ENCODE measurements at places on chromosomes 6 and 20.

- no peak for DNase-seq
Measured at GRCh38 chr6:167957626-167958025, 39.8 kb upstream of the KIF25 start.

- DNase-seq: peak; percentile 56
Measured at GRCh38 chr6:12602951-12603672, 113.5 kb upstream of the PHACTR1 start.

DNA sequence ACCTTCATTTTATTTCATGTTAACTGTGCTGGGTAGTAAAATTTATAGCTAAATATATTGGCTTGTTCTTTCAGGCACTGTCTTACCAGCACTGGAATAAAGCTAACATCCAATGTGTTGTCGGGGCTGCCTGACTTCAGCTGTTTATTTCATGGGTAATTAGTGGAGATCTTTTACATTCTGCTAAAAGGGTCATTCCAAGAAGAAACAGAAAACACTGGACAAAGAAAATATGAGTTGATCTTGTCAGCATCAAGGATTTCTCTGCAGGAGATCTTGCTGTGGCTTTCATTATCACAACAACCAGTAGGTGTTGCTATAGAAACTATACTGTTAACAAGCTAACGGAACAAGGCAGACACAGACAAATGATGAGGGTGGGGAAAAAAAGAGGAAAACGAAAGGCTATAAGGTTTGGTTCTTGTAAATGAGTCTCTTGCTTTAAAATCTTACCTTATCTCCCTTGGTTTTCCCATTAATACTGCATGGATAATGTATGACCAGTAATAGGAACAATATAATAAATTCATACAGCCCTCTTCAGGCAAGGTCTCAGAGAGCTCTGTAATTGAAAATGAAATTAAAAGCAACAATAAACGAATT is 206.8 kb downstream of the SIM1 start:
- DNase-seq: peak; percentile 82

- no peak for DNase-seq
Measured at GRCh38 chr6:150632785-150633485, 33.2 kb downstream of the PLEKHG1 start.

DNA sequence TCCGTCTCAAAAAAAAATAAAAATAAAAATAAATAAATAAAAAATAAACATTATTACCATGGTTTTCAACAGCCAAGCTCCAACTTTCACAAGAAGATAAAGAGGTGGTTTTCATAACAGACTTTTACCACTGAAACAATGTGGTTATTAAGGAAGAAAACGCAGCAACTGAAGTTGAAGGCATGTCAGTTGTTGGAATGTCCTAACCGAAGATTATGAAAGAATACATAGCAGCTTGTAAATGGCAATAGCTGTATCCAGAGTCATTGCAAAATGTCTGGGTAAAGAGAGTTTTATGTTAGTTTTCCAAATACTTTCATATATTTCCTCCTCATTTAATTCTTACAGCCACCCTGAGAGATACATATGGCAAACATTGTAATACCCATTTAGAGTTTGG is 161.6 kb upstream of the MARCKS start:
- DNase-seq: no peak

DNA sequence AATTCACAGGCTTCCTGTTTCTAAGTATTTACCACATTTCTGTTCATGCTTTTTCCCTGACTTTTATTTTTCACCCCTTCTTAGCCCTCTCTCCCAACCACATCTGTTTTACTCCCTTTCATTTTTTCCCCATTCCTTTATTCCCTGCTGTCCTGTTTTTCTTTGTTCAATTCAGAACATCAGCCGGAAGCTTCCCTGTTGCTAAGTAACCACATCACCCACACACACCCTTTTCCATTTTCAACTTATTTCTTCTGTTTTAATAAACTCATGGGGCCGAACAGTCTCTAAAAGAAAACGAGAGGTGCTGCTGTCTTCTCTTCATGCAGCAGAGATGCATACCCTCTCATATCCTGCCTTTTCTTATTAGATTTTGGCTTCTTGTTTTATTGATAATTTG is 53.5 kb upstream of the CEP85L start:
- peak; percentile 50 for DNase-seq

DNA sequence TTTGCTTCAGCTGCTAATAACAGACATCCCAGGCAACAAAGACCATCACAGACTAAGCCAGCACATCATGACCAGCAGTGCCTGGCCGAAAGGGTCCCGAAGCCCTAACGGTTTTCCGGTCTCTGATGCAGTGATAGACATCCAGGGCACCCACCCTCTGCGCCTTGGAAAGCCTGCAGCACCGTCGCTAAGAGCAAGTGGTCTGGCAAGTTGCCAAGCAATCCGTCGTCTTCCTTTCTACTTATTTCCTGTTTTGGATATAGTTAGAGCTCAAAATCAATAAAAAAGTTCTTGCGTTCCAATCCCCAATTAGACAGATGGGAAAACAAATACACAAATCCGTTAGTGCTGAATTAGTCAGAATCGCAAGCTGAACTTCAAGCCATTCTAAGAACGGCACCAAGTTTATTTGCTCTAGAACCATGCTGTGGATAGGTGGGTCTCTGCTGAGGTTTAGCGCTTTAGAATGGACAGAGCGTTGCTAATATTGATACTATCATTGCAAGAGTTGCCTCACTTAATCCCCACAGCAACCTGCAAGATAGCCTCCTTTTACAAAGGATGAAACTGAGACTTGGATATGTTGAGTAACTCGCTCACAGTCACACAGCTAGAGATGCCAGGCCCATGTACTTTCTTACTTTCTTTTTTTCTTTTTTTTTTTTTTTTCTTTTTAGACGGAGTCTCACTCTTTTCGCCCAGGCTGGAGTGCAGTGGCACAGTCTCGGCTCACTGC is 163.3 kb upstream of the SNX9 start:
- peak; percentile 20 for DNase-seq

DNA sequence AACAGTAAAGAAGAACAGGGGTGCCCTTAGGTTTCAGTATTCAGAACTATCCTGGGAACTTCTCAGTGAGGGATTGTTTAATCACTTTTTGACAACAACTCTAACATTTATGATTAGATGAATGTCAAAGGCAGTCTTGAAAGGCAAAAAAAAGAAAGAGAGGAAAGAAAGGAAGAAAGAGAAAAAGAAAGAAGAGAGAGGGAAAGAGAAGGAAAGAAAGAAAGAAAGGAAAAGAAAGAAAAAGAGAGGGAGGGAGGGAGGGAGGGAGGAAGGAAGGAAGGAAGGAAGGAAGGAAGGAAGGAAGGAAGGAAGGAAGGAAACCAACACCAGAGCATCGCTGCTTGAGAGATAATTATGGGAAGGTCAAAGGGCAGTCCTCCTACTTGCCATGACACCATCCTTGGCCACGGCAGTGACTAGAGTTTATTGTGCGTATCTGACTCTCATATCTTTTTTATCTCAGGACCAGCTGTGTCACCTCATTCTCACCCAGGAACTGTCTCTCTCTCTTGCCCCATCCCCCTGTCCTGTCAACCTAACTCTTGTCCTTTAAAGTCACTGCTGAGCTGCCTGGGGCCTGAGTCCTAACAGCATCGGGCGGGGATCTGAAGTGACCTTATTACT is 96.8 kb upstream of the ATXN1 start:
- no peak for DNase-seq

- no peak for DNase-seq
Measured at GRCh38 chr6:37732688-37733087, 35.0 kb upstream of the MDGA1 start.

DNA sequence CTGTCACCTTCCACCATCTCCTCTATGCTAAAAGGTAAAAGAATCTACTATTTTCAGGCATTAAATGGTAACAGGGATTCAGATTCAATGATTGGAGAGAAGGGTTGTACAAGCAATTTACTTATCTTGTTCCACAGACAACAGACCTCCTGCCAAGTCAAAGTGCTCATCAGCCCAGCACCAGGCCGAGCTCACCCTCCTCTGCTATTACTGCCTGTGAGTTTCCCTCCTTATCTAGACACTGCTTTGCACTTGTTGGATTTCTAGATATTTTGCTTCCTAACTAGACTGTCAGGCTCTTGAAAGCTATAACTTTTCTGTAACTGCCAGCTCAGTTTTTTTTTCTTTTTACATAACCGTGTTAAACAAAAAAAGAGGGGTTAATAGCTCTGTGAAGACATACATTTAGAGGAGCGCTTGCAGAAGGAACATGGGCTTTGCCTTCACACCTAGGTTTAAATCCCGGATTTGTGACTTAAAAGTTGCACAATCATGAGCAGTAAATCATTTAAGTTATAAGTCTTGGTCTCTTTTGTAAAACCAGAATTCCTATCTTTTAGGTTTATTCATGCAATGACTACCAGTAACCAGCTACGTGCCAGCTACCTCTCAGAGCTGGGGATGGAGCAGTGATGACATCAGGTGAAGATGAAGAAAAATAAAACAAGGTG is 1.1 kb upstream of the FAM162B start:
- no peak for DNase-seq

- no peak for DNase-seq
Measured at GRCh38 chr6:156780962-156781853, 4.0 kb downstream of the ARID1B start.

DNA sequence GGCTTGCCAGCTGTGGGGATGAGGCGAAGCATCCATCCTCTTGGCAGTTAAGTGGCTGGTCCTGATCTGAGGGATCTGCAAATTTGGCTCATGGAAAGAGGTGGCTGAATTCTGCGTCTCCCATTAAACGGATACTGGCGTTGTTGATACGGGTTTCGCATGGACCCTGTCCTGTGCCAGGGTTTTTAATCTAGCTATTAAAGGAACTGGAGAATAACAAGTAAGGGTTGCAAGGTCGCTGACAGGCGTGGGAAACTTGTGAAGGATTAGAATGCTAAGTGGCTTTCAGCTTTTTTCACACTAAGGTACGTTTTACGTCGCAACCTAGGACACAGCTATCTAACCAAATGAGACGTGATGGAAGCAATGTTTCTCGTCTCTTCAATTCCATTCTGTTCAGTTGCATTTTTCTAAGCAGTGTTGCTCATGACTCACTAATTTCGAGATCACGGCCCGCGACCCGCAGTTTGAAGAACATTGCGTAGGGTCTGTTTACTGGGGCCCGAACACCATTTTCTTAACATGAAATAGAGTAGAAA is 852 bp downstream of the GMNN start:
- peak; percentile 51 for DNase-seq

- no peak for DNase-seq
Measured at GRCh38 chr20:51345601-51346101, 196.9 kb downstream of the NFATC2 start.

DNA sequence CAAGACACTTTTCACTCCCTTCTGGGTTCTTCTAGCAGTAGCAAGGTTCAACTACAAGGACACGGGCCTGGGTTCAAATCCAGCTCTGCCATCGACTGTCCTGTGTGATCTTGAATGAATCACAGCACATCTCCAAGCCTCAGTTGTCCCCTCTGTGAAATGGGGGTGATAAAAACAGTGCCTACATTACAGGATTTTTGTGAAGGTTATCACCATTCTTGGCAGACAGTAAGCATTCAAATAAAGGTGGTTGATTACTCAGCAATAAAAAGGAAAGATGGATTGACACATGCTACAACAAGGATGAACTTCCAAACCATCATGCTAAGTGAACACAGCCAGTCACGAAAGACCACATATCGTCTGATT is 6.6 kb upstream of the TGM2 start:
- no peak for DNase-seq

DNA sequence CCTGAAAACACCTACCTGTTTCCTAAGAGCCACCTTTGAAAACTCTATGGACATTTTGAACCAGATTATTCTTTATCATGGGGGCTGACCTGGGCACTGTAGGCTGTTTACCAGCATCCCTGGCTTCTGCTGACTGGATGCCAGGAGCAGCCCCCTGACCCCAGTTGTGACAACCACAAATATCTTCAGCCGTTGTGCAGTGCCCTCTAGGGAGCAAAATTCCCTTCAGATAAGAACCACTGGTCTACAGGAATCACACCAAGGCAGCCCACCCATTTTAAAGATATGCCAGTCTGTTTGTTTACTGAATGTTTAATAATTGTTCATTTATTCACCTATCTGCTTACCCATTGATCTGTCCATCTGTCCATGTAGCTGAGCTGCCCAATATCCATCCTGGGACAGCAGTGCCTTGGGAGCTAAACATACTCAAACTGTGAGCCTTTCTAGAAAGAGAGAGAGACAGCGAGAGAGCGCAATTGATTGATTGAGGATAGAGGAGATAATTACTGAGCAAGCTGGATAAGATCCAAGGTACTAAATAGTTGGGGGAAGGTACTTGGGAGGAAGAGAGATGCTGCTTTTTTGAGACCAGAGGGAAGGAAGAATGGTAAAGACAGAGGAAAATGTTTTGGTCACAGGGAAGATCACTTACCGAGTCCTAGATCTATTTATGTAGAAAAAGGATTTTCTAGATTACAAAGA is 276.8 kb downstream of the NRN1 start:
- DNase-seq: no peak

GRCh38 chr6:98516866-98517265 is 317.5 kb upstream of the POU3F2 start:
- no peak for DNase-seq

GRCh38 chr6:129908356-129908755 is 47.2 kb upstream of the TMEM244 start:
- DNase-seq: no peak

DNA sequence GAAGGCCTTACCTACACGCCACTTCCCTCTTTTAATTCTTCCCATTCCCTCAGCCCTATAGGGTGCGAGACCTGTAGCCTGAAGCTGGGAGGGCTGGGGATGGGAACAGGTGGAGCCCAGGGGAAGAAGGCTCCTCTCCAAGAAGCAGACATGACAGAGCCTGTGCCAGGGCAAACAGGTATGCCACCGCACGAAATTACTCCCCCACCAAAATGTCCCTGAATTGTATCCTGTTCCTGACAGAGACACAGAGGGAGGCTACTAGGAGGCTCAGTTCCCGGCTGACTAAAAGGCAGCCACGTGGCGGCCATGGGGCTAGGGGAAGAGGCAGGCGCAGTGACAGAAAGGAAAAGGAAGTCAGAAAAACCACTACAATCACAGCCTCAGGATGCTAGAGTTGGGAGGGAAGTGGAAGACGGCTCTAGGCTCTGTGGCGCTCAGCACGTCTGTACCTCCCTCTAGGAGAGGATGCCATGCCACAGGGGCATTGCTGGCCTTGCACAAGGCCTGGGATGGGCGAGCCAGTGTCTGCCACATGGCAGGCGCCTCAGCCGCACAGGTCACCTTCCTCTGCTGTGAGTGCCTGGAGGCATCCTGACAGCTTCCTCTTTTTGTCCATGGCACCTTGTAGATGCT is 27.7 kb downstream of the TFEB start:
- no peak for DNase-seq

- no peak for DNase-seq
Measured at GRCh38 chr20:18783385-18783959, 30.1 kb upstream of the SCP2D1 start.

GRCh38 chr6:23633996-23634395 is 492.0 kb upstream of the NRSN1 start:
- DNase-seq: no peak

- DNase-seq: no peak
Measured at GRCh38 chr20:18832546-18833200, 19.1 kb downstream of the SCP2D1 start.

- no peak for DNase-seq
Measured at GRCh38 chr6:106177786-106178185, 91.7 kb downstream of the PRDM1 start.

GRCh38 chr20:10618611-10619245 is 55.1 kb downstream of the JAG1 start:
- no peak for DNase-seq
